NCI-H146 (cell line): ENCODE measurements at places on chromosomes 3 and 15.

DNA sequence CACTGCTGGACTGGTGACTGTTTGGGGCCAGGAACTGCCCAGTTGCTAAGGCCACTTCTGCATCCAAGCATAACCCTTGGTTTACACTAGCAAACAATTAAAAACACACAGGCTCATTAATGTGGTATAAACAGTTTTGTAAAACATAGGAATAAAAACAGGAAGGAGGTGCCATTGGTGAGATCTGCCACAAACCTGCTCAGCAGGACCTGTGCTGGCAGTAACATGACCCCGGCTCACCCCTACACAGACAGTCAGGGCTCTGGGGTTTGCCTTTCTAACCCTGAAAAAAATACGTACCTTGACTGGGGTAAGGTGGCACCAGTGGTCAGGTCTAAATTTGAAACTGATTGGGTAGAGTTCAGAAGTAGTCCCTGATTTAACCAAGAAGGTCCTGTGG lies 76.2 kb downstream of the ATP1B3 start:
- no peak for DNase-seq

DNA sequence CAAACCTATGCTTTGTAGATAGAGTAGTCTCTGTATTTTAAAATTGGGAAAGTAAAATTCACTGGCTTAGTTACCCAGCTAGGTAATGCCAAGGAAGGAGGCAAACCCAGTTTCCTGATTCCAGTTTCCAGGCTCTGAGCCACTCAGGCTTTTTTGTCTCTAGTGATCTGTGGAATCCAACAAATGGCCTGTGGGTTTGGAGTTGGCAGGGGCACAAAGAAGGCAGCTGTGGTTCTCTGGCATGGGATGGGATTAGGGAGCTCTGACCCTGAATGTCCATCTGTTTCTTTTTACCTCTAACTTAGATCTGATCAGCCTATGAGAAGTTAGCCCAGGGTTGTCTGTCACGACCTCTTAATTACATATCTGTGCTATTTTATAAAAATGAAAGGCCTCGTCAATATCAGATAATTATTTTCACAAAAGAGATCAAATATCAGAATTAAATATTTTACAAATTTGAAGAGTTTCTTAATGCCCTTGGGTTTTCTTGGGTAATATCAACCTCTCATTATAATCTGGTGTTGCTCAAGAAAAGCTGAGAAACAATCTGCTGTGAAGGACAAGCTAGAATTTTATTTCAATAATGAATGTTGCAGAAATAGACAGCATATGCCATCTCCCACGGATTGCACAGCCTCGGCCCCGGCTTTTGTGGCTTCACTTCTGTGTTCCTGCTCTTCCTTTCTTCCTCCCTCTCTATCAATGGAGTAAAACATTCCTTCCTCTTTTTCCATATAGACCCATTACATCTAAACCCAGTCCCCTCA lies 63.7 kb upstream of the DAZL start:
- no peak for DNase-seq

- no peak for DNase-seq
Observed at GRCh38 chr15:101425787-101426365, 63.6 kb downstream of the PCSK6 start.

- DNase-seq: peak; percentile 33
Observed at GRCh38 chr3:188003188-188004171, 150.5 kb upstream of the LPP start.

GRCh38 chr3:127734754-127735473 lies 62.2 kb downstream of the ABTB1 start:
- DNase-seq: no peak

- no peak for DNase-seq
Observed at GRCh38 chr3:48015431-48016180, 610 bp downstream of the MAP4 start.

DNA sequence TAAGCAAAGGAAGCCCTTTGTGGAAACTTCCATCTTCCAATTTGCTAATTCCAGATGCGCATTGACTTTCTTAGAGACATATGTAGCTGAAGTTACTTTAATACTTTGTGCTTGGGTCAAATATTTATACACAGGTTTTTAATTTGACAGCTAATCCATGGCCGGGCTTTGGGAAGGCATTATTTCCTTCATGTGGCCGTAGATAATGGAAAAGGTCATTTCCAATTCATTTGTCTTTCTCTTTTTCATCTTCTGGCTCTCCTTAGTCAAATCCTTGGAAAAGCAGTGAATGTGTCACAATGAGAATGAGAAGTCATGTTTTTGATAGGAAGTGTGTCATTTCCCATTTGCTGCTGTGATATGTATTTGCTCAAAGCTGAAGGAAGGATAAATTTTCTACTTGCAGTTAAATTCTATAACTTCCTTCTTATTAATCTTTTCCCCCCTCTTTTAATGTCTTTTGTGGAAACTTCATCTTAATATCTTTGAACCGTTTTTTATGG lies 323.3 kb downstream of the CLSTN2 start:
- no peak for DNase-seq

GRCh38 chr15:93835344-93835743 lies 396.0 kb upstream of the MCTP2 start:
- no peak for DNase-seq

DNA sequence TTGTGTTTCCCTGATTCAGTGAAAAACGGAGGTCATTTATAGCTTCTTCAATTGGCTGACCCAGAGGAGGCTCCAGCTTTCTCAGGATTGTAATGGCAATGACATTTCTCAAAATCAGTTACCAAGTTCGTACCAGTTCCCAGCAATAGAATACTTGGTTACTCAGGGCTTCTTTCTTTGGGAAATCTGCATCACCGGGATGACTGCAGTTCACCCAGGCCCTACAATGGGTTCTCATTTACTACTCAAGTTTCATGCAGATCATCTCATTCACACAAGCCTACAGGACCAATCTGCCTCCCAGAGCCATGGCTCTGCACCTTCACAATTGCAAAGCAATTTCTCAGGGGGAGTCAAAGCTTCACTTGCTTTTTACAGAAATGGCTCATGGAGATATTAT lies 109.6 kb downstream of the FHIT start:
- DNase-seq: peak; percentile 42

- DNase-seq: no peak
Observed at GRCh38 chr3:46950177-46950576, 26.4 kb downstream of the CCDC12 start.

DNA sequence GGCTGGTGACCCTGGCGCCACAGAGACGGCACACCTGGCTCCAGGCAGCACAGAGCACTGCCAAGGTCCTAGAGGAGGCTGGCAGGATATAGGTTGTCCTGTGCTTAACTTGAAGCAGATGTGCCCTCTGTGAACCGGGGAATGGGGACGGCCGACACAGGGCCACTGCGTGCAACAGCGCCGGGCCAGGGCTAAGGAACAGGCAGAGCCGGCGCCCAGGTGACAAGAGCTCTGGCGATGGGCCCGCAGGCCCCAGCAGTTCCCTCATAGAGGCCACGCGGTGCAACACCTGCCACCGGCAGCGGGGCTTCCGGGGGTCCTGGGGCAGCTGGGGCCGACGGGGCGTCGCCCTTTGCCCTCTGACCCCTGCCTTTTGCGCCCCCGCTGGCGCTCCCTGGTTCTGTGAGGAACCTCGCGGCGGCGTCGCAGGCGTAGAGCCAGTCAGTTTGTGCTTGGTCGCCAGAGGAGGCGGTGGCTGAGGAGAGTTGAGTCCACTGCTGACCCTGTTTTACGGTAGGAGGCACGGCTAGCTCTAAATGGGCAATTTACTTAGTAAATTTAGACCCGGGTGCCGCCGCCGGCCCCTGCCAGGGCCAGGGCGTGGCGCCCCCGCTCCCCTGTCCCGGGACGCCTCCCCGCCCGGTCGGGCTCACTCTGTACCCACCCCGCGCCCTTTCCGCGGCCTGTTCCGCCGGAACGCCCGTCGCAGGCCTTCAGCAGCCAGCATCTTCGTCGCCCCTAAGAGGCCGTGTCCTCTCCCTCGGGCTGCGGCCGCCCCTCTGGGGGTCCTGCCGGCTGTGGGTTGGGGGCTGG lies at the start of gene NPAP1:
Gene NPAP1 (plus strand): TSS at position 444 of the 813 bp plus-strand sequence. CDS start 93 bp downstream, at position 537.
- DNase-seq: no peak

DNA sequence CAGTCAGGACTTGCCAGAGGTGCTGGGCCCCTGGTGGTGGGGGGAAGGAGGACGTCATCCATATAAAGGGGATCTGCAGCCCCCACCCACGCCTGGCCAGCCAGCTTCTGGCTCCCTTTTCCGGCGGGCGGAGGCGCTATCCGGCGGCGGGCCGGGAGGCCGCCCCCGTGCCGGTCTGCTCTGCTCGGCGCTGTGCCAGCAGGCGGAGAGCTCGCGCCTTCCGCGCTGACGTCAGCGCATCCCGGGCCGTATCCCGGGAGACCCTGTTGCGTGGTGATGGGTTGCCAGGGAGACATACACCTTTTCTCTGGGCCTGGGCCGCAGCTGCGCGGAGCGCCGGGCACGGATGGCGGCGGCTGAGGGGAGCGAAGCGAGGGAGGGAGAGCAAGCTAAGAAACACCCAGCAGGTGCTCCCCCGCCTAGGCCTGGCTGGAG lies 1.1 kb downstream of the FAM131A start:
- peak; percentile 98 for DNase-seq

GRCh38 chr3:139225548-139225947 lies 118.3 kb upstream of the MRPS22 start:
- DNase-seq: no peak

GRCh38 chr15:94610069-94610468 lies 378.7 kb downstream of the MCTP2 start:
- DNase-seq: no peak

DNA sequence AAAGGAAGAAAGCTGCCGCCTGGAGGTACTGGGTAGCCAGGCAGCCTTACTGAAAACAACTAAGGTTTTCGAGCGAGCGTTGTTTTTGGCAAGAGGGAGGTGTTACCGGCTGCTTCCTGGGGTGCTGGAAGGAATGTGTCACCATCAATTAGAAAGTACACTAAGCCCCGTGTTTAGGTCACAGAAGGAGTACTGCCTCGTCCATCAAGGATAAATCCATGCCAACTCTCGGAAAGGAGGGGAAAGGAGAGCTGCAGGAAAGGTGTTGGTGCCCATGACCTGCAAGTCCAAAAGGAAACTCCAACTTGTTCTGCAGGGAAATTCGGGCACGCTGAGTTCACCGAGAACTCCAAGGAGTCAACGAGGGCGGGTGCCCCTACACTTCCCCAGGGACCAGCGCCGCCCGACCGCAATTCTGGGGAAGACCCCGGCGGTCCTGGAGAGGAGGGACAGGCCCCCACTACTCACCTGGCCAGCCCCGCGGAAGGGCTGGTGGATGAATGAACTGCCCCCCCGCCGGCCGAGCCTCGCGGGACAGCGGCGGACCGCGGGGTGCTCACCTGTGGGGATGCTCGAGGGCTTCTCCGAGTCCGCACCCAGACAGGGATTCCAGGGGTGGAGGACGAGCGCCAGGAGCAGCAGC lies 542 bp downstream of the PLOD2 start:
- DNase-seq: peak; percentile 92

DNA sequence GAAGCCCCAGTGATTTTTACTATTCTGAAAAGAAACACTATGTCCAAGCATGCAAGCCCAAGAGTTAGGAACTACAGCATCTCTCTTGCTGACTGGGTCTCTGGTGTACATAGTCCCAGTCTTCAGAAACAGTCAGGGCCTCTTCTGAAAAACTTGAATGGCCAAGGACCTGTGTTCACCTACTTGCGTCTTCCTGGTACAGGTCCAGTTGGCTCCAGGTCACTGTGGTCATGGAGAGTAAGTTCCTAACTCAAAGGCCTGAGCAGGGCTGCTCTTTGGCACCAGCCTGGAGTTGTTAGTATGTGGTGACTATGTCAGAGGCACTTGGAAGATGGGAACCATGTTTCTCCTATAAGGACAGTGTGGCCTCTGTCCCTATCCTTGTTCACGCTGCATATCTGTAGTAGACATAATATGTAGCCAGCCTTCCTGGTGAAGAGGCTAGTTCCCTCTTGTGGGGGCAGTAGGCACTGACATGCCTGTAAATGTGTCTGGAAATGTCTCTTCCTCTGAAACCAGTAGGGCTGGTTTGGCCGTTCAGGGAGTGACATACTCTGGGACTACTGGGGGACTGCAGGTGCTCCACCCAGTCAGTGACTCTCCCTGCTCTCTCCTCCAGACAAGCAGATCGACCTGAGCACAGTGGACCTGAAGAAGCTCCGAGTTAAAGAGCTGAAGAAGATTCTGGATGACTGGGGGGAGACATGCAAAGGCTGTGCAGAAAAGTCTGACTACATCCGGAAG lies 2.6 kb upstream of the RBM15B start:
- DNase-seq: no peak

DNA sequence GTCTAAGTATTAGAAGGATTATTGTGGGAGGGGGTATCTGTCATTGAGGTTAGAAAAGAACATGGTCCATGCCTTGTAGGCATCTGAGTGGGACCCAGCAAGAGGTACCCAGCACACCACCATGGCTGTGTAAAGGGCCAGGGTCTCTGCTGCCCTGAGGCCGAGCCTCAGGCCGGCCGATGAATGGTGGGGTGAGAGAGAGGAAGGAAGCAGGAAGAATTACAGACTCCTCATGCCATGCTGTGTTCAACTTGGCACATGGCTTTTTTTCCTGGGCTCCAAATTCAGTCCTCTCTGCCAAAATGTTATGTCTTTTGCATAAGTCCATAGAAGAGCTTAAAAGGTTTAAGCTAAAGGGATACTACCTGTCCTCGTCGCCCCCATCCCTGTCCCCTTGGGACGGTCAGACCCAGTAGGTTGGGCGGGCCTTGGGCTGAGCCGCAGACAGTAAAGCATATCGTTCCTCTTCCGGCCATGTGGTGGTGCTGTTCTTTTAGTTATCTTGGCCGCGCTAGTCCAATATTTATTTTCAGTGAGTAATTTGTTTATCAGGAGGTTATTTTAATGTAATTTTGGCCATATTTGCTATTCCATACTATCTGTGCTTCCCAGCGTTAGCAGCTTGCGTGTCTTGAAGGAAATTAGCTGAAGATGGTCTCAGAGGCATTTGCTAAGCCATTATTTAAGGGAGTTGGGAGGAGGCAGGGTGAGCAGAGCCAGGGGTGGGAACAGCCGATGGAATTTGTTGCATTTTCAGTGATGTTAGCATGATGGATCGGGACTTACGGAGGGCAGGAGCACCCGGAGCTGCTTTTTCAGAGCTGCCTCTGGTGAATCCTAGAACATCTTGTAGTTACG lies 152.4 kb downstream of the AGBL1 start:
- DNase-seq: peak; percentile 6

- DNase-seq: no peak
Observed at GRCh38 chr3:164890061-164890460, 188.2 kb downstream of the SI start.

- peak; percentile 88 for DNase-seq
Observed at GRCh38 chr15:91855684-91856489, 2.4 kb downstream of the SLCO3A1 start.

DNA sequence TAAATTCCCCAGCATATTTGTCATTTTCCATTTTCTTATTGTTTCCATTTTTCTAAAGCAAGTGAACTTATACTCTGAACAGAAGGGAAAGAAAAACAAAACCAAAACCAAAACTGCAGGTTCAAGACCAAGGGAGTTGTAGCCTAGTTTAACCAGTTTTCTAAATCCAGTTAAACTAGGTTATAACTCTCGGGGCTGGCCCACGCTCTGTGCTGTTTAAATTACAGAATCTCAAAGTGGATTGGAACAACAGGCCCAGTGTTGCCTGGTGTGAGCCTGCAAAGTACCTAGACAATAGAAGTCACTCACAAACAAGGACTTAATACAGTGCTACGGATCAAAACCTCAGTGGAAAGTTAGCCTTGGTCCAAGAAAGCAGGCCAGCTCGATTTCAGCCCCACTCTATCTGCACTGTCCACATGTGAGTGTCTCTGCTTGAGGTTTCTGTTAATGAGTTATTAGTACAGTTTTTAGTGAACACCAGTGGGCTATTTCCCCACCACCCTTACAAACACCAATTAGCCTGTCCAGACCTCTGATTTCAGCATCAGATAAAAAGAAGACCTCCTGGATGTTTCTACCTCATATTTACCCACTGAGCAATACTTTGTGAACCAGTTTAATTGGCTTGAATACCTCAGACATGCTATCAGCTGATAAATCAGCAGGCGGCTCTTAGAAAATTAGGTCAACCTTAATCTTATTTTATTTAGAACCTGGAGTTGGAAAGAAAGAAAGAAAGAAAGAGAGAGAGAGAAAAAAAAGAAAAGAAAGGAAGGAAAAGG lies 93.8 kb upstream of the PDZRN3 start:
- no peak for DNase-seq
